ENCODE measurements at places on chromosomes 11 and 22.

DNA sequence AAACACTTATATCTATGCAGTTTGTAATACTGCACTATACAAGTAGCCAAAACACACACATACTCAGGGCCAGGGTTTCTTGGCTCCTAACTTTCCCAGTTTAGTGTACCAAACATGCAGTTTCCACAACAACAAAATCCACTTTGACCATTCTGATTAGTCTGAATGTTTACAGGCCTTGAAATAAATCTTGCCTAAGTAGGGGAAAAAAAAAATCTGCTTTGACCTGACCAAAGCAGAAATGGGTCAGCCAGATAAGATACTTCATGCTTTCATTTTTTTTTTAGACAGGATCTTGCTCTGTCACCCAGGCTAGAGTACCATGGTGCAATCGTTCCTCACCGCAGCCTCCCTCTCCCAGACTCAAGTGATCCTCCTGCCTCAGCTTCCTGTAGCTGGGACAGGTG is 10.1 kb downstream of the PRR14L start:
- DNase-seq = no peak

DNA sequence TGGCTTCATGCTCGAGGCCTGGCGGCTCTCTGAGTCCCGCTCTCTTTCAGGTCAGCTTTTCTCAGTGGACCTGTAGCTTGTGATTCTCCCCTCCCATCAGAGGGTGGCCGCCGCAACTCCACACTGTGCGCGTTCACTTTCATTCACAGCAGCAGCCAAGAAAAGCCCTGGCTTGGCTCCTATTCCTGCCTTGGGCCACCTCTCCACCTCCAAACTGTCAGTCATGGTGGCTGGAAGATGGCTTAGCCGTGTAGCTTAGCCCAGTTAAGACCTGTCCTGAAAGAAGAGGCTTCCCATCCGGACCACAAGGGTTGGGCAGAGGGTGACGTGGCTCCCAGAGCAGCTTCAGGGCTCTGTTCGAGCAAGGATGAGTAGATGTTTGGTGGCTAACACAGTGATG is 125.5 kb downstream of the TBC1D22A start:
- DNase-seq = no peak

DNA sequence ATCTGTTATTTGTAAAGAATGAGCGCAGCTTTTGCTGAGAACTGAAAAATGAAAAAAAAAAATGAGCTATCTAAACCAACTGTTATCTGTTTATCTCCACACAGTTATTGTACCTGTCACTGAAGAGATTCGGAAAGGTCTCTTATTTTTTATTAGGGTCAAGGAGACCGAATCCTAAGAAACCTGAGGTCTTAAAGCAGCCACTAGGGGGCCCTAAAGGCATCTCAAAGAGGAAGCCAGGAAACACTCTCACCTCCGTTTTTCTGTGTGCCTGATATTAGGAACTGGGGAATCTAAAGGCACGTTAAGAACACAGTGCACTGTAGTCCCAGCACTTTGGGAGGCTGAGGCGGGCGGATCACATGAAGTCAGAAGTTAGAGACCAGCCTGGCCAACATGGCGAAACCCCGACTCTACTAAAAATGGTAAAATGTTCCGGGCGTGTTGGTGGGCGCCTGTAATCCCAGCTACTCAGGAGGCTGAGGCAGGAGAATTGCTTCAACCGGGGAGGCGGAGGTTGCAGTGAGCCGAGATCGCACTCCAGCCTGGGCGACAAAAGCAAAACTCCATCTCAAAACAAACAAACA is 3.5 kb upstream of the LARGE1 start:
- DNase-seq = peak; percentile 84

- DNase-seq = no peak
Measured at GRCh38 chr11:134414766-134415765, 3.0 kb upstream of the B3GAT1 start.

DNA sequence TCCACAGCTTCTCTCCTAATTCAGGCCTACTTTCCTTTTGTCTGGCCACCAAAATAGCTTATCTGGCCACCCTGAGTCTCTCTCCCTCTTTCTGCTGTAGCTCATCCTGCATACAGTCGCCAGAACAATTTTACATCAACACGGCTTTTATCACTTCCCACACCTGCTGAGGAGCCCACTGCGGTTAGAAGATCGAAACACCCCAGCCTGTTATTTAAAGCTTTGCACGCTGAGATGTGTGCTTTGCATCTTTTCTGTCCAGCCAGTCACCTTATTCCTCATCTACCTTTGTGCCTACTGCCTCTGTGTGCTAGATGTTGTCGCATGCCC is 96.0 kb downstream of the COMMD9 start:
- no peak for DNase-seq

DNA sequence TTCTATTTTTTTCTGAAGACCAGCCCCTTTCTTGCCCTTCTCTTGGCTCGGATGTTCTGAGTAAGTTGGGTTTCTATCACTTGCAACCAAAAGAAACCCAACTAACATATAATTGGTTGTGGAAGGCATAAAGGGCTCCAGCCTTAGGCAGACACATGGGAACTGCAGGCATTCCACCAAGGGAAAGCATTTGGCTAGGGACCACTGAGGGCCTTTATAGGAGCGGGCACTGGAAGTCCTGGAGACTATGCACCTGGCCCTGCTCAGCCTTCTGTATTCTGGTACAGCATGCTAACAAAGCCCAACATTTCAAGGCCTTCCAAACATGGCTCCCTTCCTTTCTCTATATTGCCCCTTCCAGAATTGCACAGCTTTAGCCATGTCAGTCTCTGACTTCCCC is 17.6 kb upstream of the LMO1 start:
- DNase-seq = no peak

- DNase-seq = no peak
Measured at GRCh38 chr11:45856044-45856468, 8.8 kb downstream of the CRY2 start.

DNA sequence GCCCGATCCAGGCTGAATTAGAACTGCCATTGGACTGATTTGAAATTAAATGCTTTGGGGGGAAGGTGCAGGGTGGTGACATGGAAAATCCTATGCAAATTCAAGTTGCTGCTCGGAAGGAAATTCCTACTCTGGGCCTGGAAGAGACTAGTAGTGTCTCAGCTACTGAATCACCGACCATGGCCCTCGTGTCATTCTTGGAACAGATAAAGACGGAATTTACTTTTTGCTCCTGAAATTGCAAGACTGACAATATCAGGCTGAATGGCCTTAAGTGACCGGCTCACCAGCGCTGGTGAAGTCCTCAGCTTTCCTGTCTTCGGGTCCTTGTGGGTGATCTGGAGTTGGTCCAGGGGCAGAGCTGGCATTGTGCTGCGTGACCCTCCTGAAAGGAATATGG is 6.1 kb downstream of the ASCC2 start:
- no peak for DNase-seq

DNA sequence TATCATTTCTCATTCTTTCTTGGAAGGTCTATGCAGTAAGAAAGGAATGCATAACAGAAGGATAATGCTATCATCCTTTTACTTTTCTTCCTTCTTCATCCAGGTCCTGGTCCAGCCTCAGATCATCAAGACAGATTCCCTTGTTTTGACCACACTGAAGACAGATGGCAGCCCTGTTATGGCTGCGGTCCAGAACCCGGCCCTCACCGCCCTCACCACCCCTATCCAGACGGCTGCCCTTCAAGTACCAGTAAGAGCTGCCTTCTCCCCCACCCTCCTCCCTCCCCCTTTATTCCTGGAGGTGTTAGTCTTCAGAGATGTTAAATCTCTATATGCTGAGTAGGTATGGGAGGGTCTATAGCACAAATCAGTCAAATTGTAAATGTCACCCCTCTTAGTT is 37.9 kb downstream of the SREBF2 start:
- no peak for DNase-seq

- DNase-seq = no peak
Measured at GRCh38 chr11:59812220-59812619, 1.6 kb upstream of the MRPL16 start.

DNA sequence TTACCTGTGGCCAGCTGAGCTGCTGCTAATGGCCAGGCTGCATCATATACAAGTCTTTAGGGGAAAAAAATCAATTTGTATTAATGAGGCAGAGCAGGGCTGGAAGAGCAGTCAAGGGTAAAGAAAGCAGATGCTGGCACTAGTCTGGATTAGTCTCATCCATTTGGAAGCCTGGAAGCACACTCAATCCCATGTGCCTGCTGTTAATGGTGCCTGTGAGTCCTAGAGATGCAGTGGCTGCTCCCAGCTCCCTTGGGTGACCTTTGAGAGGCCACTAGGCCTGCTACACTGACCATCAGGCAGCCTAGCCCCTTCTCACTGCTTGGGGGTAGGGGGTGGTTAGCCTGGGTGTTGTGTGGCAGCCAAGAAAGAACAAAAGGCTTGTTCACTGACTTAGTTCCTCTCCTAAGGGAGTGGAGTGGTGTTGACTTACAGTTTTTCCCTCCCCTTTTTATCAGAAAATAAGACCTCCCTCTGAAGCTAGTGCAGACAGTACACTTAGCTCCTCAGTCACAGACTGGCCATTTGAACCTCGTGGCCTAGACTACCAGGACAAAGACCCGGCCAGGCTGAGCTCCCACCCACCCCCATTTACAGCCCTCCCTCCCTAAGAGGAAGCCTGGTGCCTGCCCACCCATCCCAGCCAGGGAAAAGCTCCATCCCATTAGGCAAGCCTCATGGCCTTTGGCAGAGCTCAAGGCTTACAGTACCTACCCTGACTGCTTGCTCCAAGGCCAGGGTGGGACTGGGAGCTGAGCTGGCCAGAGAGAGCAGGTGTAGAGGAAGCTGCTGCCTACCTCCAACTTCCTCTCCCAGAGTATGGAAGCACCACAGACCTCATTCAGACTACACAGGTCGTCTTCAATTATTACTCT is 7.8 kb downstream of the PIK3IP1 start:
- no peak for DNase-seq

GRCh38 chr11:60842668-60843600 is 1.0 kb downstream of the CCDC86 start:
- DNase-seq = no peak

- DNase-seq = no peak
Measured at GRCh38 chr22:40511604-40512003, 124.9 kb downstream of the MRTFA start.

DNA sequence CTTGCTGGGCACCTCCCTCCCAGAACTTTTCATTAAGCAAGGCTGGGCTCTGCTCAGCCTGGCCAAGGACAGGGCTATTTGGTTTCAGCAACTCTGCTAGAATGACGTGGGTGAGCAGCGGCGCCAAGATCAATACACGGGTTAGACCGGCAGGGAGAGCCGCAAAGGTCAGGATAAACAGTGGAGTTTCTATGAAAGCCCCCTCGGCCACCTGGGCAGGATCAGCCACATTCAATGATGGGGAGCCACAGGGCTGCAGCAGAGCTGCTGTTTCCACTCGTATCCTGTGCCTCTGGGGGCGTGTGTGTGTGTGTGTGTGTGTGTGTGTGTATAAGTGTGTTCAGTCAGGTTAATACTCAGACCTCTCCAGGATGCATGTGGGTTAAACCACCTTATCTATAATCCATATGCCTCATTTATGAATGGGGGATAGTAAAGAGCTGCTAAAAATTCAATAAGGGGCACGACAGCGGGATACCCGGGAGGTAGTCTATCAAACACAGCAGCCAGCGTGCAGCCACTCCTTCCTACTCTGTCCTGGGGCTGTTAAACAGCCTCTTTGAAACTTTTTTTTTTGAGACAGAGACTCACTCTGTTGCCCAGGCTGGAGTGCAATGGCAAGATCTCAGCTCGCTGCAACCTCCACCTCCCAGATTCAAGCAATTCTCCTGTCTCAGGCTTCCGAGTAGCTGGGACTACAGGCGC is 34.8 kb downstream of the MYH9 start:
- no peak for DNase-seq

DNA sequence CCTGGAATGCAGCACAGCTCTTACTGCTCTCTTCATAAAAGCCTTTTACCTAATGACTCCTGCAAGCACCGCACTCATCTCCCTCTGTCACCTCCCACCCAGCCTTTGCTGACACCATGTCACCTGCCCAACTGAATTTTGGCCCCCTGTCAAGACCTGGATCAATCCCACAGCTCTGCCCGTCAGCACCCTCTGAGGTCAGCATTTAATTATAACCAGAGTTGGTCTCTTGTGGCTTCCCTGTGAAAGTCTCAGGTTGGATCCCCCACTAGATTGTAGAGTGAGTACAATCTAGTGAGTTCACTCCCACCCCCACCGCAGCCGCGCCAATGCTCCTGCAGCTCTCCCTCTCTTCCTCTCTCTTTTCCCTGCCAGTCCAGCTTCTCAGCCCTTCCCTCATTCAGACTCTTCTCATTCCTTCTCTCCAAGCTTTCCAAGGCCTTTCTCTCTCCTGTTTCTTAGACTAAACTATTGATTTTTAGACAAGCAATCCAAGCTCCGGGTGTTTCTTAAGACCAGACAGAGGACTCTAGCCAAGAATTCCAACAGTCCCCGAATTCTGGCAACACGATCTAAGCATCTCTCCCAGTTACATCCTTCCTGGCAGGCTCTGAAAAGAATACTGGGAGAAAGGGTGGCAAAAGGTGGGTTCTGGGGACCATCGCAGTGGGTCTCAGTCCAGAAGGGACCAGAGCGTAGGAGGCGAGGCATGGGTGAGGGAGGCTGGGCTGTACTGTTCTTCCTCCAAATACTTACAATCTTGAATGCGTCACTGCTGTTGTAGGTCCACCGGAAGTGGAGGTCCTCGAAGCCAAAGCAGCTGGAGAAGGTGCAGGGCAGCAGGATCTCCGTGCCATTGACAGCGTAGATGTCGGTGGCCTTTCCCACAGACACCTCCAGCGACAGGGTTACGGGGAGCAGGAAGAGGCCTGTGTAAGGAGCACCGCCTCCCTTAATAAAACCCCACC is 8.0 kb downstream of the SCN4B start:
- DNase-seq = no peak

DNA sequence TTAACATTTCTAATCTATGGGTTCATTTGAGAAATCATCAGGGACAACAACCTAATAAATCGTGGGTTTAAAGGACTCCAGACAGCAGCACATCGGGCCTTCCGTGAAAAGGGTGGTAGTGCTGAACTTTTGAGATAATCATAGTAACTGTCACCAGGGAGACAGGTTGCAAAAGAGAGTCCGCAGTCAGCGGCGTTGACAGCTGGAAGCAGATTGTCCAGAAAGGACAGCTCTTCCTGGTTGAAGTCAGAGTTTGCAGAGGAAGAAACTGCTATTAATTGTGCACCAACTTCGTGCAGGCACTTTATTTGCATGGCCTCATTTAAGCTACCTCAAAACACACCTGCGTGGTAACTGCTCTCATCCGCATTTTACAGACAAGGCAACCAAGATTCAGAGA is 20.5 kb upstream of the ISX start:
- DNase-seq = no peak

- no peak for DNase-seq
Measured at GRCh38 chr11:12139144-12139881, 28.9 kb downstream of the MICAL2 start.

DNA sequence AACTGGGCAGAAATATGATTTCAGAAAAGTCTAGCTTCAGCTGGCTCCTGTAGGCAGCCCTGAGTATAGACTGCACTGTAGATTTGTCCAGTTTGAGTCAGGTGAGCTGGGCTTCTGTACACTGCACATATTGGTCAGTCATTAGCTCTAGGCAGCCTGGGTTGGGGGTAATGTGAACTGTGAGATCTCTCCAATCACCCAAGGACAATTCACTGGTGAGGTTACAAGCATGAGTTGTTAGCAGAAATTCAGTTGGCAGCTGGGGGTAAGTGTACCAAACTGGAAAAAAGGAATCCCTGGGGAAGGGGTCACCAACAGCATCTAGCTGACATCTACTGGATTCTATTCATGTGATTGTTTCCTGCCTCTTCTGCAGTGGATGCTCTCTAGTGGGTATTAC is 39.7 kb downstream of the MRGPRX2 start:
- no peak for DNase-seq

Data from HAP-1 (cell line).